Stimulated activated CD8-positive, alpha-beta memory T cell treated with anti-CD3 and anti-CD28 coated beads, Interleukin-4, amount 100 ng/mL, for 48 hours (primary cell): ENCODE measurements at places on chromosomes 1 and 21.

DNA sequence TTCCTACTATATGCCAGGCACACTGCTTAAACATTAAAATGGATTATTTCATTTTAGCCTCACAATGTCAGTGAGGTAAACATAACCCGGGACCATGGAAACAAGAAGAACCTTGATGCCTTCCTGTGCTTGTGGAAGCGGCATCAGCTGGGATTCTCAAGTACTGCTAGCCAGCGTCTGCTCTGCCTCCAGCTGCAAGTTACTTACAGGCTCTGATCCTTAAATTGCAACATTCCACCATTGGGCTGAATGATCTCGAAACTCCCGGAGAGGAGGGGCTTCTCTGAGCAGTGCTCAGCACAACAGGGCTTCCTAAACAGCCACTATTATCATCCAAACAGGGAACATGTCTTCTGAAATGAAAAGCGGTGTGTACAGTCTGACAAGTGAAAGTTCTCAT, 6.7 kb upstream of the MAN1C1 start:
- DNase-seq: no peak

DNA sequence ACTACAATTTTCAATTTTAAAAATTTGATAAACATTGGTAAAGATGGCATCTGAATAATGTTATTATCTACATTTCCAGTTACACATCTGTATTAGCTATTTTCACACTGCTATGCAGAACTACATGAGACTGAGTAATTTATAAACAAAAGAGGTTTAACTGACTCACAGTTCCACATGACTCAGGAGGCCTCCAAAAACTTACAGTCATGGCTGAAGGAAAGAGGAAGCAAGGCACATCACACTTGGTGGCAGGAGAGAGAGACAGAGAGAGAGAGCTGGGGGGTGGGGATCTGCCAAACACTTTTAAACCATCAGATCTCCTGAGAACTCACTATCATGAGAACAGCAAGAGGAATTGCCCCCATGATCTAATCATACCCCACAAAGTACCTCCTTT, 850.0 kb downstream of the LTN1 start:
- no peak for DNase-seq

DNA sequence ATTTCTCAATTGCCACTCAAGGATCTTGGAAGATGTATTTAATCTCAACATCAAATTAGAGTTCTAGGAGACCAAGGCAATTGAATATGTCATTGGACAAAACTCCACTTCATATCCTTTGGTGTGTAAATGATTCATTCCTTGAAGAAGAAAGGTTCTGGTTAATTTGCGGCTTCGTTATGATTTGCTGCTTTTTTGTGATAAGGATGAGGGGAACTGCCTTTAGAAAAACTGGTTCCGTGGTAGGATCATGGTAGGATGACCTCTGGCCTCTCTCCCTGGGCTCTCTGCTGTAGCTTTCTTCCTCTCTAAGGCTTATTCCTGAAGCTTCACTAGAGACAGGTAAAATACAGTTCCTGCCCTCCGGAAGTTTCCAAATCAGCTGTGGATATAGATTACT, 51.5 kb upstream of the ERRFI1 start:
- no peak for DNase-seq

- DNase-seq: no peak
Measured at GRCh38 chr1:186375929-186376319, 286 bp downstream of the ODR4 start.

GRCh38 chr1:229230140-229230892, 40.6 kb upstream of the RAB4A start:
- no peak for DNase-seq

GRCh38 chr1:56291374-56291919, 287.9 kb downstream of the PLPP3 start:
- DNase-seq: no peak

- no peak for DNase-seq
Measured at GRCh38 chr1:111452581-111452980, 3.3 kb downstream of the ATP5PB start.

GRCh38 chr1:36975642-36976041, 58.7 kb downstream of the GRIK3 start:
- no peak for DNase-seq

- no peak for DNase-seq
Measured at GRCh38 chr1:210467440-210468043, 138.8 kb downstream of the HHAT start.

DNA sequence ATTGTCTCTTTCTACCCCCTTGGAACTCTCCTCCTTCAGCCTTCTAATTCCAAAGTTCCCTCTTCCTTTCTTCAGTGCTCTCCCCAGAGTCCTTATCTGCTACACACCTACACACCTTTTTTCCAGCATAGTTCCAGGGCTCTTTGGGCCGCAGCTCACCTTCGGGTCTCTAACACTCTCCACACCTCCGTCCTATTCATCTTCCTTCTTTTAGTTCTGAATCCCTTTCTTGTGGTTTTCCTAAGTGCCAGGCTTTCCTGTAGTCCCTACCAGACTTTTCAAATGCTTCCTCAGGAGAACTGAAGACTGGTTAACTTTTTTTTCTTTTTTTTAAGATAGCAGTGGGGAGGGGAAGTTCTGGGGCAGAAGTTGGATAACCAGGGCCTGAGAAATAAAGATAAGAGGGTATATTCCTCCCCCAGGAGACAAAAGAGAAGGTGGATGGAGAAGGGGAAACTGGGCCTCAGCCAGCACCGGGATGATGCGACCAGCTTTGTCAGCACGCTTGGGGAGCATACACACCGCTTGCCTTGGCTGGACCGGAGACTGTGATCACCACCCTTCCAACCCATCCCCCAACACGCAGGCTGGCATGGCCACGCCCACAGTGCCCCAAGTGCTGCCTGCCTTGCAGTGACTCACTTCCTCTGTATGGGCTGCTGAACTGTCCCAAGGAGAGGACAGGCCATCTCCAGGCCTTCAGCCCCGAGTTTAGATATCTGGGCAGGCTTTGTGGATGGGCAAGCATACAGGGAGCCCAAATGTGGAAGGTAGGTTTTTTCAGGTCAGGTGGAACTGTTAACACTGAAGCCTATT, 2.5 kb upstream of the CERS2 start:
- DNase-seq: peak; percentile 86
